Astrocyte (in vitro differentiated cells and primary cell): ENCODE measurements at places on chromosomes 7 and 10. TPM values are rescaled to one million over a fixed set of nuclear protein-coding genes. Genes with fewer than 3 reads are reported as not detected.

GRCh38 chr7:107836237-107837144, 33.5 kb upstream of the SLC26A3 start:
- DNase-seq = peak; percentile 12
- no peak overlapping the region for H3K4me3 ChIP-seq
- H3K4me1 ChIP-seq = no peaks in the 10 kb centered on the region

- peak overlapping the region; percentile 100 for H3K27ac ChIP-seq
- no peaks in the 10 kb centered on the region for H3K27me3 ChIP-seq
- peaks cover 34% of the 10 kb centered on the region for H3K4me1 ChIP-seq
- no peaks in the 10 kb centered on the region for H3K36me3 ChIP-seq
- peak overlapping the region; percentile 47 for H3K4me3 ChIP-seq
- DNase-seq = peak; percentile 100
These were observed 92.0 kb upstream of the INSIG1 start for GRCh38 chr7:155205368-155206317.

The ANKIB1 gene
- 83.3 and 86.1 TPM in 2 replicates for total RNA-seq

The CDK14 gene
- 26.7 and 30.2 TPM in 2 replicates for total RNA-seq

DNA sequence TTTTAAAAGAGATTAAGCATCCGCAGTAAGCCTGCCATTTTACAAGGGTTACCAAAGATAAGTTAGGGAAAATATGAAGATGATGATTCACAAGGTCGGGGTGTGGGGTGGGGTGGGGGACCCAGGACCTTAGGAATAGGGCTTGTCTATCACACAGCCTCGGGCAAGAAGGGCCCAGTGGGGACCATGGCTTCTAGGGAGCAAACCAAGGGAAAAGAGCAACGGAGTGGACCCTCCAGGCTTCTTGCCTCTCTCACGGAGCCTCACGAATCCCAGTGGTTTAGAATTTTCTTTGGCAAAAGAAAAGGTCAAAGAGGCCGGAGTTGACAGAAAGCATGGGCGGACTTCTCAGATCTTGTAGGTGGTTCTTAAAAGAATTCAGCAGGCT, 1.3 kb downstream of the PRKCQ start:
- no peaks in the 10 kb centered on the region for H3K4me1 ChIP-seq
- no peak overlapping the region for H3K27ac ChIP-seq
- no peak overlapping the region for H3K4me3 ChIP-seq
- no peak for DNase-seq

The GRM8 gene
- 0.96 and 2.2 TPM in 2 replicates for total RNA-seq

The LRRC17 gene
- 61.2 and 63.4 TPM in 2 replicates for total RNA-seq

DNA sequence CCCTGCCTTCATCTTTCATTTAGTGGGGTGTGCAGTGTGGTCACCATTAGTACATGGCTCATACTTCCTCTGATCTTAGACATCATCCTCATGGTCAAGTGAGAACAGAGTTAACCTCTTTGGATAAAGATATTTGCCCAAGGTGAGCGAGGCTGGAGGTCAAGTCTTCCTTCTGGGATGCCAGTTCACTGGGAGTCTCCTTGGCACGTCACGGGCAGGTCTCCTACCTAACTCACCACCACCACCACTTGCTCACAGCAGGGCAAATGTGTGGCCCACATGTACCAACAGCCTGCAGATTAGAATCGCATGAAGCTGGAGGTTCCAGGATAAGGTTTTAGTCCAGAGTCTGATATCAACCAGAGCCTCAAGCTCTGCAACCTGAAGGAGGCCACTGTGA, 164.6 kb downstream of the USP6NL start:
- H3K27me3 ChIP-seq = peaks cover 7% of the 10 kb centered on the region
- H3K36me3 ChIP-seq = no peaks in the 10 kb centered on the region
- H3K4me3 ChIP-seq = no peak overlapping the region
- H3K27ac ChIP-seq = no peak overlapping the region

- H3K27ac ChIP-seq = peak overlapping the region; percentile 74
- H3K36me3 ChIP-seq = peaks cover 2% of the 10 kb centered on the region
- peak; percentile 91 for DNase-seq
- H3K4me3 ChIP-seq = peak overlapping the region; percentile 65
- no peaks in the 10 kb centered on the region for H3K27me3 ChIP-seq
These were observed 980 bp downstream of the ADAMTS14 start for GRCh38 chr10:70673043-70673928.

GRCh38 chr7:142125256-142125955, 13.9 kb downstream of the MGAM2 start:
- H3K27me3 ChIP-seq = no peaks in the 10 kb centered on the region
- H3K4me3 ChIP-seq = no peak overlapping the region
- no peaks in the 10 kb centered on the region for H3K4me1 ChIP-seq
- no peak overlapping the region for H3K27ac ChIP-seq
- H3K36me3 ChIP-seq = no peaks in the 10 kb centered on the region

GRCh38 chr7:109259151-109259550, 689.5 kb downstream of the DNAJB9 start:
- no peak for DNase-seq
- no peaks in the 10 kb centered on the region for H3K4me1 ChIP-seq
- H3K27ac ChIP-seq = no peak overlapping the region
- no peak overlapping the region for H3K4me3 ChIP-seq
- H3K36me3 ChIP-seq = no peaks in the 10 kb centered on the region
- H3K27me3 ChIP-seq = no peaks in the 10 kb centered on the region

- H3K4me3 ChIP-seq = no peak overlapping the region
- H3K36me3 ChIP-seq = no peaks in the 10 kb centered on the region
These were observed 196.9 kb downstream of the GRID1 start for GRCh38 chr10:86169506-86170254.

DNA sequence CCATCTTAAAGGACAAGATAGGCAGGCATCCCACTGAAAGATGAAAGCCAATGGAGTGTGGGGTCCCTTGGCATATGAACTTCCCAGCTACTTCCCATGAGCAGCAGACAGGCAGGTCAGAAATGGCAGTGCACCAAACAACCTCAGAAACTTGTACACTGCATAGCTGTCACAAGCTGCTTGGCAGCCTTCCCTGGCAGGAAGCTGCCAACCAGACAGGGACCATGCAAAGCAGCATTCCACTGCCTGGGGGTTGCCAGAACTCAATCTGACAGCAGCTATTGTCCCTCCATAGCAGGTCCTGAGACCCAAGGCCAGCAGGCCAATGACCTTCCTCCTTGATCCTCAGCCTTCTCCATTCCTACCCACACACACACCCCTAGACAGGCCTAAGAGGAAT, 139.5 kb downstream of the PLCE1 start:
- no peak for DNase-seq
- H3K4me1 ChIP-seq = peaks cover 12% of the 10 kb centered on the region
- H3K27ac ChIP-seq = no peak overlapping the region
- no peaks in the 10 kb centered on the region for H3K27me3 ChIP-seq
